Activated effector memory CD4-positive, alpha-beta T cell treated with anti-CD3 and anti-CD28 coated beads, Interleukin-2, amount 50 U/mL, for 16 hours (primary cell): ENCODE measurements at places on chromosomes 11 and 22.
A peak's percentile ranks its signal among the peaks of the same experiment; 100 is the strongest.

DNA sequence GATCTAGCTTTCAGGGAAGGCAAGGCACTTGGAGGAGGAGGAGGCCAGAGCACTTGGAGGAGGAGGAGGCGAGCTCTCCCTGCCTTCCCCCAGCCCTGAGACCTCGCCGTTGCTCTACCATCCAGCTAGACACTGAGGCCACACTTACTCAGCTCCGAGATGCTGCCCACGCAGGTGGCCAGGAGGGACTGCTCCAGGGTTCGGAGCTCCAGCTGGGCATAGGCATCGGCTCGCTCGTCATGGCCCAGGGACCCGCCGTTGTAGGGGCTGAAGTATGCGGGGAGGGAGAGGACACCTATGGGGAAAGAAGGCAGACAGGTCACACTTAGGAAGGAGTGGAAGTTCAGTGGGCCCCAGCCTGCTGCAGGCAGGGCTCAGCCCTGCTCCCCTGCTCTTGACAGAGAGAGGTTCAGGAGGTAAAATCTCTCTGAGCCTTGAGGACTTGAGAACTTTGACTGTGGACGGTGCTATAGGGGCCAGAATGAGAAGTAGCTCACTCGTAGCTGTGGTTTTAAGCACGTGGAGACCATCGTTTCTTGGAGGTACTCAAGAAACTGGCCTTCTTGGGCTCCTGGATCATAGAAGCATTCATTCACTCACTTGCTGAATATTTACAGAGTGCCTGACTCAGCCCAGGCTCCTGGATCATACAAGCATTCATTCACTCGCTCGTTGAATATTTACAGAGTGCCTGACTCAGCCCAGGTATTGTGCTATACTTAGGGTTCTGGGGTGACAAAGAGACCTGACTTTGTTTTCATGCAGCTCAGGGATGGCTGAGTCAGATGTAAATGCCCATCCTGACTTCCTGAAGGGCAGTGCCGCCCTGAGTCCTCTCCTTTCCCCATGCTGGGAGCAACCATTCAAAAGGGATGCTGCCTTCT lies 99.2 kb downstream of the NAT10 start:
- DNase-seq, result no peak

DNA sequence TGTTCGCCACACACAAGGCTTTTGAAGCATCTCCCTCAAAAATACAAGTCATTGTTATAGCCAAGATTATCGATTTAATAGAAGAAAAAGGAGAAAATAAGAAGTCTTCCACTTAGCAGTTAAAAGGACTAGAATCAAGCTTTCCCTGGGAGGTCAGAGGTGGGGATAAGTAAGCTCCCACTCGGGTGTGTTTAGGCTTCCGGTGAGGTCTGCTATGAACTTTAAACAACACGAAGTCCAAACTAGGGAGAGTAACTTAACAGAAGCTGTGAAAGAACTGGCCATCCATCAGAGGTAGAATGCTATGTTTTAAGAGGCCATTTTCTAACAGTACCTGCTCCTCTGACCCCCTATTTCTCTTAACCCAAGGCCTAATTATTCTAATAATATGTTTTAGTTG lies 91.4 kb upstream of the APOA1 start:
- DNase-seq, result no peak

DNA sequence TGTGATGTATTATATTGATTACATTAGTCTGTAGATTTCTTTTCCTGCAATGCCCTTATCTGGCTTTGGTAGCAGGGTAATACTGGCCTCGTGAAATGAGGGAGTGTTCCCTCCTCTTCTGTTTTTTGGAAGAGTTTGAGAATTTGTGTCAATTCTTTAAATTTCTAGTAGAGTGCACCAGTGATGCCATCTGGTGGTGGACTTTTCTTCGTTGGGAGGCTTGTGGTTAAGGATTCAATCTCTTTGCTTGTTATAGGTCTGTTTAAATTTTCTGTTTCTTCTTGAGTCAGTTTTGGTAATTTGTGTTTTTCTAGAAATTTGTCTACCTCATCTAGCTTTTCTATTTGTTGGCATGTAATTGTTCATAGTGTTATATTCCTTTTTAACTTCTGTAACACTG lies 18.9 kb downstream of the SHANK3 start:
- peak; percentile 63 for DNase-seq

GRCh38 chr11:30206249-30206996 lies 24.4 kb upstream of the FSHB start:
- no peak for DNase-seq

DNA sequence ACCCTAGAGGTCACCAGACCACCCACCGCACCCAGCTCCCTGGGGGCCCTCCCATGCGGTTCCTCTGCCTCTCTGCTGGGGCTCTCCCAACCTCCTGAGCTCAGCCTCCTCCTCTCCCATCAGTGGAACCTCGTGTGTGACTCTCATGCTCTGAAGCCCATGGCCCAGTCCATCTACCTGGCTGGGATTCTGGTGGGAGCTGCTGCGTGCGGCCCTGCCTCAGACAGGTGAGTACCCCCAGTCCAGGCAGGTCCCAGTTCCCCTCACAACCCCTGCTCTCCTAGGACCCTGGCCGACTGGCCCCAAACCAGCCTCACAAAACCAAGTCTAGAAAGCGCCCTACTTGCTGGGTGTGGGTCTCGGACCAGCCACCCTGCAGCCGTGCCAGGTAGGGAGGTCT lies 1.6 kb downstream of the SLC22A12 start:
- DNase-seq, result no peak

DNA sequence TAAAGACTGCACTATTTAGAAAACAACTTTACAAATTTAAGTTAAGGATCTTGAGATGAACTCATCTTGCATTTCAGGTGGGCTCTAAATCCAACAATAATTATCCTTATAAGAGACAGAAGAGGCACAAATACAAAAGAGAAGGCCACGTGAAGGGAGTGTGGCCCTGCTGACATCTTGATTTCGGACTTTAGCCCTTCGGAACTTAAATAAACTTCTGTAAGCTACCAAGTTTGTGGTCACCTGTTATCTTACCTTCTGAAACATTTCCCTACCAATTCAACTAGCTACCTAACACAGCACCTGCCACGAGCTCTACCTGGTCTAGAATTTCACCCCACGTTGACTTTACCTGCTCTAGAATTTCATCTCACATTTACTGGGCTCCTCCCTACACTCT lies 42.9 kb upstream of the ARHGAP32 start:
- DNase-seq, result no peak

- DNase-seq, result no peak
These were observed 6.0 kb downstream of the PKNOX2 start for GRCh38 chr11:125170510-125171031.

DNA sequence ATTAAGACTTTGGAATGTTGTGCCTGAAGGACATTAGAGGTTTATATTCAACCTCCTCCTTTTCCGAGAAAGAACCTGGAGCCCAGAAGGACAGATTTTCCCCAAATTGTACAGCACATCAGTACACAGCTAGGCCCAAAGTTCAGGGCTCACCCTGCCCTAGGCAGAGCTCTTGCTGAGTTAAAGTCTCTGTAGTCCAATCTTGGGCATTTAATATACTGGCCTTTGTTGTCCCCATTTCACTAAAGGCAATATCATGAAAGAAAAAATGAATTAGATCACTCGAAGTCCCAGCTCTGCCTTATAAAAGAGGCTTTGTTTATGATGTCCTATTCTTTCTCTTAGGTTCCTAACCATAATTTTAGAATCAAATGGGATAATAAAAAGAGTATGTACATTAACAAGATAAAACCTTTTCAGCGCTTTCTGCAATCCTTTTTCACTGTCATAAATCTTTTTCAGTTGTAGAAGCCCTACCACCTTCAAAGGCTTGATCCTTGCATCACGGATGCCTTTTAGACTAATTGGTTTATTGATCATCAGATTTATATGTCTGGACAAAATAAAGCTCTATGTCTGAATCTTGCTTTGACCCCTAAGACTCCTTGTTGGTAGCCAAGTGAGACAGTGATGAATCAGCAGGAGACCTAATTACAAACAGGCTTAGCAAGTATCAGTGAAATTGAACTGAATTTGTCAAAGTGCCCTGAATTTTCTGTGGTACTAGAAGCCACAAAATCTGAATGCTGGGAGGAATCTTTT lies 39.8 kb downstream of the RELT start:
- DNase-seq, result no peak

DNA sequence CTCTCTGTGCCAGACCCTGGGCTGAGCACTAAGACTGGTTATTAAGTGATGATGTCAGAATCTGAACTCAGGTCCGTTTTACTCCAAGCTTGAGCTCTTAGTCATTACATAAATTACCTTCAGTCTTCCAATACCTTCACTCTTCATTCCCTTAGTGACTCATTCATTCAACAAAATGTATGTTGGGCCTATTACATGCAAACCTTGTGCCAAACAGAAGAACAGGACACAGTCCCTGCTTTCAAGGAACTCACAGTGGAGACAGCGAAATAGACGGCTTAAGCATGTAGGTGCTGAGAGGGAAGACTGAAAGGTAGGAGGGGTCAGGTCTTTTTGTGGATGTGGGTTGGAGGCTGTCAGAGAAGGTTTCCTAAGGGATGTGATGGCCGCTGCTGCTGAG lies 3.3 kb downstream of the KCTD14 start:
- no peak for DNase-seq

- DNase-seq, result no peak
These were observed 145.0 kb upstream of the RAG2 start for GRCh38 chr11:36743039-36743438.

DNA sequence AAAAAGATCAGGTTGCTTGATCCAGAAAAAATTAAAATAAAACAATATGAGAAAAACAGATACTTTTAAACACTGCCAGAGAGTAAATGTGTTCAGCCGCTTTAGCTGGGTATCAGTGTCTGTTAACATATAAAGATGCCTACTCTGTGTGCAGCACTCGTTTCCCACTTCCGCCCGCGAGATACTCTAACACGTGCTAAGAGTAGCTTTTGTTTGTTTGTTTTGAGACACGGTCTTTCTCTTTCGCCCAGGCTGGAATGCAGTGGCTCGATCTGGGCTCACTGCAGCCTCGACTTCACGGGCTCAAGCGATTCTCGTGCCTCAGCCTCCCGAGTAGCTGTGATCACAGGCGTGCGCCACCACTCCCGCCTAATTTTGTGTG lies 531 bp upstream of the MEN1 start:
- peak; percentile 79 for DNase-seq

- DNase-seq, result no peak
These were observed 6.2 kb upstream of the SERHL2 start for GRCh38 chr22:42547562-42547961.

DNA sequence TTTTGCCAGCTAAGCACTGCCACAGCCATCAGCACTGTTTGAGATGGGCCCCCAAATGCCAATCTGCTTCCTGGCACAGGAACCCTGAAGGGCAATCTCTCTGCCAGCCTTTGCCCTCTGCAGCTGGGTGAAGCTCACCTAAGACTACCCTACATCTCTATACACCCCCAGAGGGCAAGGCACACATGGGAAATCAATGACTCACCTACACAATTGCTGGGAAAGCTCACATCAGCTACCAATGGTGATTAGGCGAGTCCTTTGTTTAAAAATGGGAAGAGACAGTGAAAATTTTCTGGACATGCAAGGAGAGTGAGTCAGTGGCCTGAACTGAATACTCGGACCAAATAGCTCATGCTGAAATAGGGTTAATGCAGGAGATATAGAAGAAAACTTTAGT lies 12.6 kb upstream of the PRDM11 start:
- no peak for DNase-seq

DNA sequence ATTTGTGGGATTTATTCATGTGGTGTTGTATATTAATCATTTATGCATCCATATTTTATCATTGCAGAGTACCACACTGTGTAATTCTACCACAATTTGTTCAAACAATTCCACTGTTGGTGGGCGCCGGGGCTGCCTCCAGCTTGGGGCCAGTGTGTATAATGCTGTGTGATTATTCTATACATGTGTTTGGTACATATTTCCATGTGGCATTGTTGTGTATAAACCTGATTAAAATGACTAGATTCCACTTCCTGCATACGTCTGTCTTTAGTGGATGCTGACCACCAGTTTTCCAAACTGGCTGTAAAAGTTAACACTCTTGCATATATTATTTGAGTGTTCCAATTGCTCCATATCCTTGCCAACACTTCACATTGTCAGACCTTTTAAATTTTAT lies 1213.8 kb downstream of the TBC1D22A start:
- DNase-seq, result no peak

DNA sequence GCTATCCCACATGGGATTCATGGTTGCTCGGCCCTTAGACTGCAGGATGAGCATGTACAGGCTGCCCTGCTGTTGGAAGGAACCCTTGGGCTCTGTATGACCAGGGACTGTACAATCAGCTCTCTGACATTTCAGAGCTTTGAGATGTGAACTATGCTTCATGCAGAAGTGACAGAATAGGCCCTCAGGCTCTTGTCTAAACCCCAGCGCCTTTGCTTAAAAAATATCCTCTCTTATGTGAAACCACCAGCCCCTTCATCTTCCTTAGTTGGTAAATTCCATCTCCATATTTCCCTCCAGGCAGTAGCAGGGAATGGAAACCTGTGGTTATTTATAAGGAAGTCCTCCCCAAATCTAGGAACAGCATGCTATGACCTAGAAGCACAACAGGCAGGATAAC lies 78.9 kb upstream of the PLET1 start:
- DNase-seq, result no peak

DNA sequence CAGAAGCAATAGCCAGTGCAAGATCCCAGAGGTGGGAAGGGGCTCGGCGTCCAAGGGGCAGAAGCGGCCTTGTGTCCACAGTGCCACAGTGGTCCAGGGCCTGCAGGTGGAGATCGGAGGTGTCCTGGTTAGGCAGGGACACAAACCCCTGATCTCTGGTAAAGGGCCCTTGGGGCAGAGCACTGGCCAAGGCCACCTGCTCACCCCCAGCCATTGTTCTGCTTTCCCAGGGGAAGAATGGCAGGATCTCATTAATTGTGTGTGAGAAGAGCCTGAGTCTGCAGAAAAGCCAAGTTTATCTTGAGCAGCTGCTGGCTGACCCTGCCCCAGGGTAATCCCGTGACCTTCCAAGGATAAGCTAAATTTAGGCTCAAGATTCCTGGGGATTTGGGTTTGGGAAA lies 3.1 kb upstream of the CLDN5 start:
- peak; percentile 48 for DNase-seq

GRCh38 chr22:30882184-30882717 lies 86.3 kb downstream of the MORC2 start:
- no peak for DNase-seq

DNA sequence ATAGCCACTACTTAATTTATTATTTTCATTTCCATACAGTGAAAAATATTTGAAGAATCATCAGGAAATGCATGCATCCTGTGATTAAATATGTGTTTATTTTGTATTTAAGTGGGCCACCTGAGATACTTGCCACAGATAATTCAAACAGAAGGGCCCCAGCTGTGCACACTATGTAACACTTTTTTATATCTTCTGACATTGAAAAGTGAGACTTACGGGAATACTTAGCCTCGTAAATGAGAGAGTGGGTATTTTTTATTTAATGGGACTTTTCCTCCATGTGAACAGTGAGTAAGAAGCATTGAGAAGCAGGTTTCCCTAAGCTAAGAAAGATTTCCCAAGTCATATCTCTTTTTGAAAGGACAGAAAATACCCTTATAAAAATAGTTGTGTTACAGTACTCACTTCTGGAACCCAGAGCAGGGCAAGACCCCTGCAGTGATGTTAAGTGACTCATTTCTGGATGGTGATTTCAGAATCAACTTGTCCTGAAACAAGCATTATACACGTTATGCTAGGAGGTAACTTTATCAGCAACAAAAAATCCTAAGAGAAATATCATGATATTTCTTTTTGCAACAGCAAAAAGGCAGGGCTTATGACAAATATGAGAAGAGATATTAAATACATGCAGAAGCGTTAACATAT lies 478.1 kb upstream of the CHORDC1 start:
- no peak for DNase-seq

GRCh38 chr11:110349138-110349996 lies 53.0 kb upstream of the RDX start:
- DNase-seq, result peak; percentile 88

- no peak for DNase-seq
These were observed 238.4 kb downstream of the BUD13 start for GRCh38 chr11:116534270-116534975.

GRCh38 chr11:88950975-88951374 lies 114.8 kb downstream of the GRM5 start:
- DNase-seq, result no peak
